ENCODE measurements at places on chromosomes 11 and 22. TPM values are rescaled to one million over a fixed set of nuclear protein-coding genes. Genes with fewer than 3 reads are reported as not detected.

HIC2 gene
- total RNA-seq = 2.6 TPM

OR5P2 gene
- total RNA-seq = not detected

CDCA5 gene
- total RNA-seq = 69.3 TPM

HBE1 gene
- total RNA-seq = not detected

UBASH3B gene
- 49.4 TPM for total RNA-seq

OR51B4 gene
- not detected for total RNA-seq

SCT gene
- not detected for total RNA-seq

ZP1 gene
- 0.38 TPM for total RNA-seq

MAP6 gene
- 1.9 TPM for total RNA-seq

SLC5A12 gene
- total RNA-seq = not detected

GRIA4 gene
- not detected for total RNA-seq

OR9G1 gene
- total RNA-seq = not detected

TSSK2 gene
- not detected for total RNA-seq

ZFPL1 gene
- total RNA-seq = 30.2 TPM

INPP5J gene
- total RNA-seq = 0.58 TPM

TRIM22 gene
- 0.81 TPM for total RNA-seq

RIMBP3C gene
- 0.13 TPM for total RNA-seq

C11orf91 gene
- total RNA-seq = 0.85 TPM

ENTHD1 gene
- total RNA-seq = not detected

OR52K1 gene
- total RNA-seq = not detected

E2F8 gene
- total RNA-seq = 6.0 TPM

KIAA0930 gene
- 87.6 TPM for total RNA-seq

RNF215 gene
- 14.0 TPM for total RNA-seq

CHRM4 gene
- 0.40 TPM for total RNA-seq

CSNK2A3 gene
- total RNA-seq = 1.9 TPM

RFPL2 gene
- total RNA-seq = not detected

NPTXR gene
- 15.1 TPM for total RNA-seq

TIMM10B gene
- 19.9 TPM for total RNA-seq

CENPM gene
- 37.6 TPM for total RNA-seq

SSTR3 gene
- not detected for total RNA-seq

TRPC6 gene
- 0.71 TPM for total RNA-seq

ZBTB44 gene
- total RNA-seq = 8.9 TPM

CEP126 gene
- total RNA-seq = 3.4 TPM

DENND5A gene
- total RNA-seq = 43.3 TPM

GP1BB gene
- 1.2 TPM for total RNA-seq

RAB36 gene
- 7.5 TPM for total RNA-seq

TBX10 gene
- not detected for total RNA-seq

MS4A4A gene
- total RNA-seq = not detected

FUT4 gene
- 2.7 TPM for total RNA-seq

CD6 gene
- total RNA-seq = 0.15 TPM

PANX2 gene
- 7.7 TPM for total RNA-seq

IFITM2 gene
- total RNA-seq = 60.1 TPM

TCN1 gene
- total RNA-seq = 0.09 TPM
